ENCODE measurements at places on chromosomes 16 and 17. TPM values are rescaled to one million over a fixed set of nuclear protein-coding genes. Genes with fewer than 3 reads are reported as not detected.
A peak's percentile ranks its signal among the peaks of the same experiment; 100 is the strongest.

DNA sequence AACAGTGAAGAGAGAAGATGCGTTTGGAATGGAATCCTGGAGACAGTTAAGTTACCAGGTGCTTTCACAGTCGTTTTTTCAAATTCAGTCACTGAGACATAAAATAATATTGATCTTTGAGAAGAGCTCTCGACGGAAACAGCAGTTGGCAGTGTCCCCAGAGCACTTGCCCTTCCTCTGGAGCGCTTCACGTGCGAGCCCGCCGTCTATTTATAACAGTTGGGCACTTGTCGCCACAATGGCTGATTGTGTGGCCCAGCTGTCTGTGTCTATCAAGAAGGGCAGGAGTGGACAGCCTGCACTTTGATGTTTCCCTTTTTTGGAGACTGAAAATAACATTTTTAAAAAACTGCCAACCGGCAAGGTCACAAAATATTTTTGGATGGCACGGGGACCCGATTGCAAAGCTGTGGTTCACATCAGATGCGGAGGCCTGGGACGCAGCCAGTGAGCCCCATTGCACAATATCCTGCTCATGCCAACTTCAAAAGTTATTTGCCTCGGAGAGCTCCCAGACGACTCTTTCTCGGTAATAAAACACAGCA is 62.9 kb downstream of the ADCY9 start:
- peak; percentile 88 for DNase-seq

GRCh38 chr17:51028176-51028863 is 92.3 kb downstream of the SPAG9 start:
- no peak for DNase-seq

- DNase-seq: no peak
These were observed 6.4 kb downstream of the KRT38 start for GRCh38 chr17:41434415-41434814.

- no peak for DNase-seq
These were observed 36.4 kb upstream of the SSTR5 start for GRCh38 chr16:1036166-1036565.

GRCh38 chr17:38896346-38896954 is 26.6 kb downstream of the LASP1 start:
- DNase-seq: peak; percentile 48

The C17orf78 gene
- total RNA-seq: not detected

- DNase-seq: no peak
These were observed 5.8 kb downstream of the CDH5 start for GRCh38 chr16:66372078-66372897.

DNA sequence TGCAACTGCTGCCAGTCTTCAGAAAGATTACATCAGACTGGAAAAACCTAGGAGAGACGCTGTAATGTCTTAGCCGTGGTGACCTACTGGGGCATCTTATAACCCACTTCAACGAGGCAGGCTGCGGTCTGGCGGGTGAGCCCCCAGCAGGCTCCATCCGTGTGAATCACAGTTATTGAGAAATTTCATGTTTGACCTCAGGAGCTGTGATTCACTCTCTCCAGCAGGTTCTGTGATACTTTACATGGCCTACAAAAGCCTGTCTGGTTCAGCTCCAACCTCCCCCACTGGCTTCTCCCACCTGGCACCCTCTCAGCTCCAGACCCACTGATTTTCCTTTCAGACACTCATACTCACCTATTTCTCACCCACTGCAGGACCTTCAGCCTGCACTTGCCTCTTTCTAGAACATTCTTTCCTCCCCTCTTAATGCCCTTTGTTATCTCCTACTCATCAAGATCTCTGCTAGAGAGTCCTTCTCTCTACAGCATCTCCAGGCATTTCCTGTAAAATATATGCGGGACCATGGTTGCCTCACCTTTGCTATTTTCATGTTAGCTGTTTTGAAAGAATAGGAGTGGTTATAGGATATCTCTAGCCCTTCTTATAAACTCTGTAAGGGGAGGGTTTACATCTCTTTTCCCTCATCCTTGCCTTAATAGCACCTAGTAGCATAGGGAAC is 227.9 kb downstream of the MAF start:
- no peak for DNase-seq
